ENCODE measurements at places on chromosomes 1 and 21.

DNA sequence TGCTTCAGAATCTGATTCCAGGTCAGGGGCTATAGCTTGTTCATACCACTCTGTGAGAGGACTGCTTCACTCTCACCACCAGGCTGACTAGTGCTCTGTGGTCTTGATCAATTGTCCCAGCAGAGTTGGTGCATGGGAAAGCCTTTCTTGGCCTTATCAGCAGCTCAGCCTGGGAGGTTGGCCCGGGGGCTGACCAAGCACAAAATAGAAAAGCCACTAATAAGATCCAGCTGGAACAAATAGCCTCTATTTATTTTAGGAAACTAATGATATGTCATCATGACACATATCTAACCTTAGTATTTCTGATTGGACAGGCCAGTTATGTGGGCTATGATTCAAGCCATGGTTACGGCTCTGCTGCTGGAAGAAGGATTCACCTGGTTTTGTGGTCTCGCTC is 134.2 kb downstream of the GDAP2 start:
- no peak for DNase-seq

DNA sequence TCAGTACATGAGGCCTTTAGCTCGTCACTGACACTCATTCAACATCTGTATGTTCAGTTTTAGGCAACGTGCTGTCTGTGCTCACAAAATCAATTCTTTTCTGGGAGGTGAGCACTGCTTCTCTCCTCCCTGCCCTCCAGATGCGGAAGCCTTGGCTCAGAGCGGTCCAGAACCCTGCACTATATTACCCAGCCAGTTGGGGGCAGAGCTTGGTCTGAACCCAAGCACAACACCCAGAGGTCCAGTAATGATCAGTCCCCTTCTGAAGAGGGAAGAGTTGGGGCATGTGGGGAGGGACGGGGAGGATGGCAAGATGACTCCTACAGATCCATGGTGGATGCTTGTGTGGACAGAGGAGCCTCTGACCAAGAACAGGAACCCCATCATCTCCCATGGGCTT is 5.6 kb upstream of the DSCAM start:
- no peak for DNase-seq

DNA sequence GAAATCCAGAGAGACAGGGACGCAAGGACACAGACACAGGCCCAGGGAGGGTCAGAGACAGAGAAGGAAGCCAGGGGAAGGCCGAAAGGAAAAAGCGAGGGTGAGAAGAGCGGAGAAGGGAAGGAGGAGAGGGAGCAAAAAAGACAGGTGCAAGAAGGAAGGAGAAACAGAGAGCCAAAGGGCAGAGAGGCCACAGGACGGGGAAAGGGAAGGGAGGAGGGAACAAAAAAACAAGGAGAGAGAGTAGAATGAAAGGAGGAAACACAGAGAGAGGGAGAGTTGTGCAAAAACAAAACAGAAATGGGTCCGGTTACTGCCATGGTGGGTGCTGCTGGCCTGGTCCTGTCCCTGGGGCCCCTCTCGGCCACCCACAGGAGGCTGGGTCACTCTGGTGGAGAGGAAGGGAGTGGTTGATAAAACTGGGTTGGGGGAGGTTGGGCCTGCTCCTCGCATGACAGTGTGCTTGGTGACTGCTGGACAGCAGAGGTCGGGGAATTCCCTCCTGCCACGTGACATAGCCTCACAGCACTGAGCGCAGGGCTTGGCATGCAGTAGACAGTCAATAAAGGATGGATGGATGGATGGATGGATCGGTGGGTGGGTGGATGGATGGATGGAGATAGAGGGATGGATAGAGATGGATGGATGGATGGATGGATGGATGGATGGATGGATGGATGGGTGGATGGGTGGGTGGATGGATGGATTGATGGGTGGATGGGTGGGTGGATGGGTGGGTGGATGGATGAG is 64.8 kb downstream of the RAP1GAP start:
- no peak for DNase-seq

- no peak for DNase-seq
Measured at GRCh38 chr1:198903203-198903602, 264.4 kb downstream of the PTPRC start.

DNA sequence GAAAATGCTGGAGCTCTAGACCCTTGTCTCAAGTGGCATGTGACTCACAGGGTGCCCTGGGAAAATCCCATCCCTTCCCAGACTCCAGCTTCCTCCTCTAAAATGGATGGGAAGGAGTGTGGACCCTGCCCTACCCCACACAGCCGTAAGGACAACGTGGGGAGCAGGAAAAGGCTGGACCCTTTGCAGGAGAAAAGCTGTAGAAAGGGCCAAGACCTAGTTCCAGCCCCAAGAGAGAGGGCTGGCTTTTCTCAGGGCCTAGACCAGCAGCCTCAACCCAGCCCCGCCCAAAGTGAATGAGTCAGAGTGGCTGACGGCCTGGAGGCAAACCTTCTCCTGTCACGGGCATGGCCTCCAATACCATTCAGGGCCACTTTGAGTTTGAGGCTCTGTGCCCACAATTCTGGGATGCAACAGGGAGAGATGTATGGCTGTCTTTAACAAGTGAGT is 1.1 kb downstream of the LAMB3 start:
- peak; percentile 53 for DNase-seq

GRCh38 chr1:98926597-98926996 is 78.1 kb downstream of the PLPPR5 start:
- no peak for DNase-seq

GRCh38 chr21:45003331-45004058 is 63.7 kb downstream of the SLX9 start:
- DNase-seq = no peak
